ENCODE measurements at places on chromosomes 5 and 9.

DNA sequence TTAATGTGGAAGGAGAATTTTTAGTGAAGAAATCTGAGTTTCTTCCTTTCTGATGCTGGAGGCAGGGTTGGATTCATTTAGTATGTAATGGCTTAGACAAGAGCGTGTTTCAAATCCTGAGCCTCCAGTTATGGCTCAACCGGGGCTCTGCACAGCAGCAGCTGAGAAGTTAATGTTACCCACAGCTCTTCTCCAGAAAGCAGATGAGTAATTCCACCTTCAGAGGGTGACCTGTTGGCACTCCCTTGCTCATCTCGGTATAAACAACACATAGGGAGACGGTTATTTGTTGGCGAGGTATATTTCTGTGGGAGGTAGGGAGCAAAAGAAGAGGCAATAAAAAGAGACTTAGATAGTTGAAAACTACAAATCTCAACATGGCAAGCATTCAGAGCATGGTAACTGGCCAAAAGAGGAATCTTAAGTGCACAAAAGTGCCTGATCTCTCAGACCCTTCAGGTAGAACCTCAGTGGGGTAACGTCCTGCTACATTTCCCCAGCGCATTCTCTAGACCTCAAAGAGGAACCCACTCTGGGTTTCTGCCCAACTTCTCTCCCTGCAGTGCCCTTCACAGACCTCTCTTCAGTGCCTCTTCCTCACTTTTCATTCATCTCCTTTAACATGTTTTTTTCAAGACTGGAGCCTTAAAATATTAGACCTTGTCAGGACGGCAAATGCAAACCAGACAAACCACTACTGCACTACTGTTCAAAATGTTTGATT, 417.5 kb upstream of the ADAMTSL1 start:
- DNase-seq: no peak

- DNase-seq: no peak
These were observed 1.4 kb downstream of the NCS1 start for GRCh38 chr9:130173666-130173983.

DNA sequence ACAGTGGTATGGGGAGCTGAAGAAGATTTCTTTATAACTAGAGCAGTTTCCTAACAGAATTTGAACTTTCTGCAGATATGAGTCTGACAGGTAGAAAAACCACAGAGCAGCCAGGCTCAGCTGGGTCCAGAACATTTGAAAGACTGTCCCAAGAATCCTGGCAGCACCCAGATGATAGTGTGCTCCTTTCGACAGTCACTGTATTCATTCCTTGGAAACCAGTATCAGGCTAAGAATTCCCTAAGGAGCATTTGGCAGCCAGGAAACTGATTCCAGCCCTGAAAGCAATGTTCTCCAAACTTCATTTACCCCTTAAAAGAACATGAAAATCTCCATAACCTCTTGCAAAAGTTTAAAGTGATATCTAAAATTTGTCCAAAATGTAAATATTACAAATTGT, 123.0 kb upstream of the MTAP start:
- DNase-seq: no peak

GRCh38 chr9:93304574-93305496, 120.9 kb downstream of the WNK2 start:
- no peak for DNase-seq

DNA sequence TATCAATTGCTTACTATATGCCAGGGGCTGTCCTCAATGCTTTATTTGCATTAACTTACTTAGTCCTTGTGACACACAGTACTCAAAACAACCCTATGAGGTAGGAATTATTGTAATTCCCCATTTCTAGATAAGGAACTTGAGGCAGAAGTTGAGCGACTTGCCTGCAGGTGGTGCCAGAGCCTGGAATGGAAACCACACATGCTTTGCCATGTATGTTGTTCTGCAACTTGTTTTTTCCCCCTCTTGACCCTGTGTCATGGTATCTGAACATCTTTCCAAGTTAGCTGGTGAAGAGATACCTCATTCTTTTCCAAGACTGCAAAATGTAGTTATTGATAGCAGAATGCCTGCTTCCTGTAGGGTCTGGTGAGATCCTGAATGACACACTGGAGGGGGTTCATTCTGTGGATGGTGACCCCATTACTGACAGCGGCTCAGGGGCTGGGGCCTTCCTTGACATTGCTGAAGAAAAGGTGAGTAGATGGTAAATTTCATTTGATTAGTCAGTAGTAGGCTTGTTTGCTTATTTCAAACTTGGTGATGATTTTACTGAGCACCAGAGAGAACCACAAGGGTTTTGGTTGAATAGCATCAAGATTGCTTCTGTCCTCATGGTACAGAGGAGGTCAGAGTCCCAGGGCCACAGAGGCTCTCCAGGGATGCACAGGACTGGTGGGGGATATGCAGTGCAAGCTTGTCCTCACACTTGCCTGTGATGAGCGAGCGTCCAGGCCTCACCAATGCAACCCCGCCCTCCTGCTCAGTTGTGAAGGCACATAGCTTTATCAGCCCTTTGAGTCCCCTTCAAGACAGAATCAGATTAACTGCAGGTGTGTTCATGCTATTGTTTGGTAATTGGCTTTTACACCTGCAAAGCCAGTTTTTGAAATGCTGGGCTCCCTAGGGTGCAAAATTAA, 57.0 kb downstream of the COL15A1 start:
- DNase-seq: no peak

DNA sequence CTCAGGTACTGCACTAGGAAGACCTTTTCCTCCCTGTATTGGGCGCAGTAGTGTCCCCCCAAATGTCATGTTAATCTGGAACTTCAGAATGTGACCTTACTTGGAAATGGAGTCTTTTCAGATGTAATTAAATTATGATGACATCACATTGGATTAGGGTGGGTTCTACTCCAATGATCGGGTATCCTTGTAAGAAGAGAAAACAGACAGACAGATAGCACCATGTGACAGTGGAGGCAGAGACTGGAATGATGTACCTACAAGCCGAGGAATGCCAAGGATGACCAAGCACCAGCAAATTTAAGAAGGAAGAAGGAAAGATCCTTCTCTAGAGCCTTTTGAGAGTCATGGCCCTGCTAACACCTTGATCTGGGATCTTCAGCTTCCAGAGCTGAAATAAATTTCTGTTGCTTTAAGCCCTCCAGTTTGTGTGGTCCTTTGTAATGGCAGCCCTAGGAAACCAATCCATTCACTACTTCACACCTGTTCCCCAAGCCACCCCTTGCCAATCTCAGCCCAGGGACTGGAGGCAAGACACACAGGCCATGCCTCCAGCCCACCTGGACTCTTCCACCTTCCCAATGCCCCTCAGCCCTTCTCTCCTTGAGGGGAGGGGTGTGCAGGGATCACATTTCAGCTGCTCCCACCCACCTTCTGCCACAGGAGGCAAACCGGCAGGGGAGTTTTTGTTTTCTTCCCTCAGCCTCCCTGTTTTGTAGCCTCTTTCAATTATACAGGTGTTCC, 1.6 kb downstream of the CCNJL start:
- DNase-seq: no peak

DNA sequence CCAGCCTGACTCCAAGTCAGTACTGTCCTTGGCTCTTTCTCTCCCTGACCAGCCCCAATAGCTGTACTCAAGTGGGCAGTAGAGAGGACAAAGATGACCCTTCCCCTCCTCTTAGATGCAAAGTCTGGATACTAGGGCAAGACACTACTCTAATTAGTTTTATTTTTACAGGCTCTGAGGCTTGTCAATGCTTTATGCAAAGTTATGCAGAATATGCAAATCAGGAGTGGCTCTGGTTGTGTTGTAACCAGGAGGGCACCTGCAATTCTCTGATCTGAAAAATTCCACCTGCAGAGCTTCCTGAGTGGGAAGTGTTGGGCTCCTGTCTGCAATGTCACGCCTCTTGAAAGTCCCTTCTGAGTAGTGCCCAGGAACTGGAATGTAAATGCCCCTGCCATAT, 201.5 kb downstream of the RGS3 start:
- no peak for DNase-seq

GRCh38 chr5:78792345-78793055, 143.9 kb upstream of the LHFPL2 start:
- no peak for DNase-seq

- DNase-seq: no peak
These were observed 13.0 kb downstream of the SLC25A25 start for GRCh38 chr9:128081056-128081455.

- DNase-seq: no peak
These were observed 58.4 kb downstream of the SLC1A3 start for GRCh38 chr5:36664766-36665165.

DNA sequence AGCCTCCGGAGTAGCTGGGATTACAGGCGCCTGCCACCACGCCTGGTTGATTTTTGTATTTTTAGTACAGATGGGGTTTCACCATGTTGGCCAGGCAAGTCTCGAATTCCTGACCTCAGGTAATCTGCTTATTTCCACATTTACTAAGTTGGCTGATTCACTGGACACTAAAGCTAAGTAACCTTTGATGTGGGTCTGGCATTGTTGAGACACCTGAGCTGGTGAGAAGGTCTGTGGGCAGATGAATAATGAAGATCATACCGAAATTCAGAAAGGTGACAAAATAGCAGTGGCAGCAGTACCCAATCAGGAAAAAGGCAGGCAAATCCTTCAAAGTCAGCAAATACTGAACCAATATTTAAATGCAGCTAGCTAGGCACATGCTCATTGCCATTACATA, 210.6 kb upstream of the ZNF608 start:
- no peak for DNase-seq

DNA sequence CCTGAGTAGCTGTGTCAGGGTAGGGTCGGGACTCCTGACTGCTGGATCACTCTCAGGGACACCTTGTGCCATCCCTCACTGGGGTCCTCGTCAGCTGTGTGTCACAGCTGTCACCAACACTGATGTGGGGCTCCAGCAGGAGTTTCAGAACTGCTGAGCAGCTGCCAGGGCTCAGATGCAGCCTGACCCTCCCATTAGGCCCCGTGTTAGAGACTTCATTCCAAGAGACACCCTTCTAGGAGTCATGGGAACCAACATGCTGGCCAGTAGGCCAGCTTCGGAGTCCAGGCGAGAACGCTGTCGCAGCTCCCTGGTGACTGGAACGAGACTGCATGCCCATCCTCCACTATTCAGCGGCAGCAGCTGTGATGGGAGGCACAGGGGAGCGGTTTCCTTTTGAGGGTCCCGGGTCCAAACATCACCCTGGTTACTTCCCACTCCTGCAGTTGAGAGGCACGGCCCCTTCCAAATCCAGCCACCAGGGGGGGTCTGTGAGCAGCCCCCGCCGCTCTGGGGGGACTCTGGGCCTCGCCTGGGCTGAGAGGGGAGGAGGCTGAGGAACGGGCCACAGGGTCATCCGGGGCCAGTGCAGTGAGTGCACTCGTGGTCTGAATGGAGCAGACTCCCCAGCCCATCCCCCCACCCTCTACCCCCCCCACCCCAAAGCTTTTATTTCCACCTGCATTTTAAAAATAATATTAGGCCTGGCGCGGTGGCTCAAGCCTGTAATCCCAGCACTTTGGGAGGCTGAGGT, 12.6 kb upstream of the TCF7 start:
- DNase-seq: no peak

- DNase-seq: no peak
These were observed 1.3 kb upstream of the SH3PXD2B start for GRCh38 chr5:172455511-172456061.

GRCh38 chr5:58921159-58921558, 338.3 kb downstream of the RAB3C start:
- DNase-seq: no peak

All from activated CD4-positive, alpha-beta T cell treated with anti-CD3 and anti-CD28 coated beads, Interleukin-2, amount 50 U/mL, for 24 hours (primary cell).